ENCODE measurements at places on chromosomes 4 and X.

- DNase-seq = no peak
These were observed 279.8 kb upstream of the FRG1 start for GRCh38 chr4:189660722-189661360.

DNA sequence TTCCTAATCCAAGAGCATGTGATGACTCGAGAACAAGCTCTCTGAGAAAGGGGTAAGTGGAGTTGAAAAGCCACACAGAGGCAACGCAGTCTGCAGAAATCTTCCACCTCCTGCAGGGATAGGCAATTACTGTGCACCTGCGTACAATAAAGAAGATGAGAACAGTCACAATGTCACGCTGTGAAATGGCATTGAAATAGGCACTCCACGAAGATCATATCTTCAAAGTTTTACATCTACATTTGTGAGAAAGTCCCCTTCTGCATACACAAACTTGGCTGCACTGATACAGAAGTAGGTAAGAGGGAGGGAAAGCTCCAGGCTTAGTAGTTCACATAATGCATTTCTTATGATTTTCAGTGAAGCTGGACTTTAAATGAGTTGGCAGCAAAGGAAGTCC is 27.1 kb downstream of the DDX60L start:
- no peak for DNase-seq

DNA sequence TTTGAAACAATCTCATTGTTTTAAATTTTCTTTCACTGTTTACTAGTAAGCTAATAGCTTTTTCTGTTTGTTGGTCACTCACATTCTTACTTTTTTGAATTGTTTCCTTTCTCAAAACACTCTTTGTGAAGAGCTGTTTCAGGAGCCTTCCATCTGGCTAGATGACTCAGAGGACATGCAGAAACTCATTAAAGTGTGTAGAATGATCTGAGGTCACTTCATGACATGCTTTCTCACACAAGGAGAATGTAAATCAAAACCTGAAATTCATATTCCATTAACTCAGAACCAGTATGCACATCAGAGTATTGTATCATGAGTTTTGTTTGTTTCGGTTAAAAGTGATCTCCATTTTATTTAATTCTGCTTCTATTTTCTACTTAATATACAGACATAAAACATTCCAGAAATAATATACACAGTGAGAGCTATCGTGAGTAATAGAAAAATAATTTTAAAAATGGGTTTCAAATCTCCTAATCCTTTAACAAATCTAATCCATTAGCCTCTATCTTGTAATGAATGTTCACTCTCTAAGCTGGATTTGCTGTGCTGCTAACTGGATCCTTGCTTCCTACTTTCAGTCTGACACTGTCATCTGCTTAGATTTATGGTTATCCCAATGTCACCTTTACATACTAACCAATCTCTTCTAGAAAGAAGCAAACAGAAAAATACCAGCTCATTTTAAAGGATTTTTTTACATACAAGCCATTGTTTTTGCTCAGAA is 449.6 kb downstream of the FSTL5 start:
- DNase-seq = no peak

- DNase-seq = no peak
These were observed 93.2 kb downstream of the IL1RAPL2 start for GRCh38 chrX:104659005-104659744.

- no peak for DNase-seq
These were observed 55.4 kb downstream of the TRIM2 start for GRCh38 chr4:153259661-153260060.

DNA sequence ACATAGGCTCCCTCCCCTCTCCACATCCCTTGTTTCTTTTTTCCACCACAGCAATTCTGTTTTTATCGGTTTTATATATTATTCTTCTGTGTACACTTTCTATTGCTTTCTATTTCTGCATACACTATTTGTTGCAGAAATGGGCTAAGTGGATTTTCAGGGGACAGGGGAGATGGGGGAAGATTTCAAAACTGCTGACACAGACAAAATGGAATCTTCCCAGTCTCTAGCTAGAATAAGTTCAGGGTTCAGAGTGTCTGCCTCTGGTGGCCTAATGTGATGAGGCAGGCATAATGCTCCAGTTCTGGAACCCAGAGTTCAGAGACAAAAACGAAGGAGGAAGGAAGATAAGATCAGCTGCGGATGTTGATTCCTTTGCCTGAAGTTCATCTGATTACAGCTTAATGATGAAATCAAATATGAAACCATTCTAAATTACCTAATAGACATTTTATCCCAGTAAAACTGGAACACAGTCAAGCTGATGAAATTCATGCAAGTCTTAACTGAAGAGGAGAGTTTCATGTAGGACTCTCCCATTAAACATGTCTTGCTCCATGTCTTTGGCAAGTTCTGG is 447.1 kb downstream of the AFF2 start:
- DNase-seq = no peak

- no peak for DNase-seq
These were observed 536.9 kb downstream of the RAPGEF2 start for GRCh38 chr4:159639671-159640323.

GRCh38 chr4:109303140-109303496 is 660 bp upstream of the COL25A1 start:
- no peak for DNase-seq

- DNase-seq = no peak
These were observed 13.1 kb upstream of the MAGEA4 start for GRCh38 chrX:151899622-151900021.

GRCh38 chrX:11464380-11464779 is 171.2 kb downstream of the AMELX start:
- no peak for DNase-seq

DNA sequence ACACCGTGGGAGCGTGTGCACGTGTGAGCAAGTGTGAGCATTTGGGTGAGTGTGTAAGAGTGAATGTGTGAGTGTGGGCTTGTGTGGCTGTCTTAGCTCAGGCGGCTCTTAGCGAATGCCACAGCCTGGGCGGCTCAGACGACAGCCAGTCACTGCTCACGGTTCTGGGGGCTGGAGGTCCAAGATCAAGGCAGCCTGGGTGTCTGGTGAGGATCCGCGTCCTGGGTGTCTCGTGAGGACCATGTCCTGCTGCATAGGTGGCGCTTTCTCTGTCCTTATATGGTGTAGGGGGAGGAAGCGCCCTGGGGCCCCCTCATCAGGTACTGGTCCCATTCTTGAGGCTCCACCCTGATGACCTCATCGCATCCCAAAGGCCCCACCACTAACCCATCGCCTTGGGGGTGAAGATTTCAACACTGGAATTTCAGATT is 4.5 kb downstream of the DOK7 start:
- no peak for DNase-seq

DNA sequence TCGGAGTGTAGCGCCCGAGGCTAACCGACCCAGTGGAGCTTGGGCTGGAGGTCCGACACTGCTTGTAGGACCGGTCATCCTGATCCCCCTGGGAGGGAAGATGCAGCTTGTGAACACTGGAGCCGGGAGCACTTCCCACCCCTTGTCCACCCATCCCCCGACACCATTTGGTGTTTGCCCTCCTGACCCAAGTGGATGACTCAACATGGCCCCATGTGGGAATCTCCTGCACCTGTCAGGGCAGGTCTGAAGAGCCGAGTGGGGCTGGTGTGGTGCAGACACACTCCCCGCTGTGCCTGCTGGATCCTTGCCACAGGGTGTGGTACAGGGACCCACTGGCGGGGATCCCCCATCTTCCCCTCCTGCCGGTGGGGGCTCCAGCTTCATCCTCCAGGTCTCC is 90.0 kb upstream of the AFAP1 start:
- DNase-seq = no peak

DNA sequence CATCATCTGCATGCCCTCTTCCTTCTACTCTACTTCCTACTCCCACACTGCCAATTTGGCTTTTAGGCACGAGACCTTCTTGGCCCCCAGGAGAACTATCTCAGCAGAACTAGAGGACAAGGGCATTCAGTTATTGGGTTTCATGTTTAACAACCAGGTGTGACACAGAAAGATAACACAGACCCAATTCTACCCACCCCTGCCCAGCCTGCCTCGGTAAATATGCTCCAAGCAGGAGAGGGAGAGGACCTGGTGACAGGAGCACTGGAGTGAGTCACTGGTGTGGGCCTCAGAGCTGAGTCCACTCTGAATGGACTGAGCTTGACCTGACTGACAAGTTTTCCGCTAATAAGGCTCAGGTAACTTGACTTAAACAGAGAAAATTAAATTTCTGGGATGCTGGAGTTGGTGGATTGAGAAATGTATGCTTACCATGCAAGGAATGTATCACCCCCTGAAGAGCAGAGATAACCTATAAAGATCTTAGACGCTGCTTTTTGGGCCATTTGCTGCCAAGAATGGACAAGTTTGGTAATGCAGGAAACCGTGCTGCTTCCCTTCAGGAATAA is 52.5 kb downstream of the CASP3 start:
- no peak for DNase-seq

DNA sequence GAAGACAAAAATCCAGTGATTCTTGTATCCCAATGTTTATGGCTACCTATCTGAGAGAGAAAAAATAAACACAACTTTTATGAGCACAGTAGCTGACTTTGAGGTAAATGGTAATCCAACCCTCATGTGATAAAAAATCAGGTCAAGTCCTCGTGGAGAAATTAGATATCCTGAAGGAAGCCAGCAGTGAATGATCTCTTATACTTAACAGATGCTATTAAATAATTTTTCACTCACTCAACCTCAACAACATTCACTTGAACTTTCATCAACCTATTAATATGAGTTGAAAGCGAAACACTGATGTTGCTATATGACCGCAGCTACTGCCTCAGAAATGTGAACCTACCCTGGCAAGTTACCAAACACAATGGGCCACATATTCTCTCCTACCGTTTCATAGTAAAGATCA is 105.4 kb downstream of the GPC3 start:
- DNase-seq = peak; percentile 41

DNA sequence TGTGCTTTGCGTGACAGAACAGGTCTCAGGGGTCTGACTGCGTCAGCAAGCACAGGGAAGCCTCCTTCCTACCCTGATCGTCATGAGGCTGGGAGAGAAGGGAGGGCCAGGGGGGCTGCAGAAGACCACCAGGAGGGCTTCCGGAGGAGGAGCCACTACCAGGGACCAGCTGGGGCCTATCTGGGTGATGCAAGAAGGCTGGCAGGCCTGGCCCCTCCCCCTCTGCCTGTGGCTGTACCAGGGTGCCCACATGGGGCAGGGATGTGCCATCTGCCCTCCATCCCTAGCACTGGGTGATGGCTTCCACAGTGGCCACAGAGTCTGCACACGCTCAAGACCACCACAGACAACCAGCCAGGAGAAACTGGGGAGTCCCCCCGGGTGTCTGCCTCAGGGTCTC is 116.4 kb upstream of the NKX1-1 start:
- no peak for DNase-seq

- DNase-seq = no peak
These were observed 58.3 kb upstream of the VSIG4 start for GRCh38 chrX:66098162-66098561.

DNA sequence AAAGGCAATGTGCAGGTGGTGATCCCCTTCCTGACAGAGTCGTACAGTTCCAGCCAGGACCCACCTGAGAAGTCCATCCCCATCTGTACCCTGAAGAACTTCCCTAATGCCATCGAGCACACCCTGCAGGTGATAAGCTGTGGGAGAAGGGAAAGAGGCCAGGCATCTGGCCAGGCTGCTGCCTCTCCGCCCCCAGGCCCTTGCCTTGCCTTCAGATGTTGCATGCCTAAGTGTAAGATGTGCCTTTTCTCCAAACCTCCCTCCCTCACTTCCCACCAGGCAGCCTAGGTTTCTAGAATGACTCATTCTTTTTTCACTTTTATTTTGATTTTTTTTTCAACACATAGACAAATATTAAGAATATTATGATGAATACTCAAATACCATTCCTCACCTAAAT is 12.2 kb upstream of the CDK16 start:
- DNase-seq = no peak

DNA sequence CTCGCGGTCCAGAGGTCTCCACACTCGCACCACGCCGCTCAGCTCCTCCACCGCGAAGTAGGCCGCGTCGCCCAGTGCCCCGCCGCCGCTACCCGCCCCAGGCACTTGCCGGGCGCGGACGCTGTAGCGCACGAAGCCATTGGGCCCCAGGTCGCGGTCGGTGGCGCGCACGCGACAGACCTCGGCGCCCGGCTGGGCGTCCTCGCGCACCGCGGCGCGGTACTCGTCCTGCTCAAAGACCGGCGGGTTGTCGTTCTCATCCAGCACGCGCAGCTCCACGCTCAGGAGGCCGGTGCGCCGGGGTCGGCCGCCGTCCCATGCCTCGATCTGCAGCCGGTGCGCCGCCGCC is 1.4 kb downstream of the DCHS2 start:
- DNase-seq = no peak

DNA sequence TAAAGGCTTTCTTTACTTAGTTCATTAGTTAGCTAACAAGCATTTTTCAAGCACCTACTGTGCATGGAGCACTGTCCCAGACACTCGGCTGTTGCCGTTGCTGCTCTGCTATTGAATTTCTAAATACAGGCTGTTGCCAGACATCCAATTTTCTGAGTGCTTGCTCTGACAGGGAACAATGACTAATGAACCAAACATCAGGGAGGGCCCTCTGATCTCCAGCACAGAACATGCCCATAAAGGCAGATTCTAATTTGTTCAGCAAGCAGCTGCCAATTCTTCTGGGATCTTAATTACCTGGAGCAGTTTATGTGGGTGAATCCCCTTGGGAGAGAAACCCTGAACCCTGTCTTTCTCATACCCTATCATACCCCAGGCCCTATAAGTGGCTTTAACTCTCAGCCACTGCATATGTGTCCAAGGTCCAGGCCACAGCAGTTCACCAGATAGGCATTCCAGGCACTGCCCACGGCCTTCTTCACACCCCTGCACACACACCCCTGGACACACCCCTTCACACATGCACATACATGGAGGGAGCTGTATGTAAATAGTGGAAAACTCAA is 27.9 kb downstream of the TSC22D3 start:
- peak; percentile 26 for DNase-seq

DNA sequence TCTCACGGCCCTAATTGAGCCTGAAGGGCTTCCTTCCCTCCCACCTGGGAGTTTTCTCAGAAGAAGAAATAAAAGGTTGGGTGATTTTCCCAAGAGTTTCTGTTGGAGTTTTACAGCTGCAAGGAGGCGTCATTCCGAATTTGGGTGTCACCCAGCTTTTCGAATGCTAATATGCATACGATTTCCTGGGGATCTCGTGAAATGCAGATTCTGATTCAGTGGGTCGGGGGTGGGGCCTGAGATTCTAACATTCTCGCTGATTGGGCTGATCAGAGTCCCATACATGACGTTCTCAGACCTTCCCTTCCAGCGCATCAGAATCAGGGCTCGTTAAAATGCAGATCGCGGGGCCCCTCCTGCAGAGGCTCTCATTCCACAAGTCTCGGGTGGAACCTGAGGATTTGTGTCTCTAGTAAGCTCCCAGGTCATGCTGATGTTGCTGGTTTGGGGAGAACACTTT is 125.8 kb upstream of the STX18 start:
- no peak for DNase-seq

DNA sequence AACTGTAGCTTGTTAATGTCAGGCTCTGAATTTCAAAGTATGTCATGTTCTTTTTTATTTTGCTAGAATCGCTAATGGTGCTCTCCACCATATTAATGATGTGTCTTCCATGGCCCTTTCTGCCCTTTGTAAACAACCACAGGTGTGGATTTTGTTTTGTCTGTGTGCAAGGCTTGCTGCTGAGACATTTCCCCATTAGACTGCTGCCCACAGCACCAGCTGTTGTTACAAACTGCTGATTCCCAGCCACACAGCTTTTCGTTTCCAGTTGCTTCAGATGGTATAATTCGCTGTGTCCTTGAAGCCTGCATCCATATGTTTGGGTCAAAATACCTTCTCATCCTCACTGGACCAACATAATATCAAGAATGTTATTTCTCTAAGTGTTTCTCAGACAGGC is 32.8 kb downstream of the KCNIP4 start:
- no peak for DNase-seq
